Umbilical cord (tissue), 2 donors: ENCODE measurements at places on chromosomes 12 and 14.

GRCh38 chr12:10558301-10558700, 52.6 kb downstream of the EIF2S3B start:
- DNase-seq = no peak

DNA sequence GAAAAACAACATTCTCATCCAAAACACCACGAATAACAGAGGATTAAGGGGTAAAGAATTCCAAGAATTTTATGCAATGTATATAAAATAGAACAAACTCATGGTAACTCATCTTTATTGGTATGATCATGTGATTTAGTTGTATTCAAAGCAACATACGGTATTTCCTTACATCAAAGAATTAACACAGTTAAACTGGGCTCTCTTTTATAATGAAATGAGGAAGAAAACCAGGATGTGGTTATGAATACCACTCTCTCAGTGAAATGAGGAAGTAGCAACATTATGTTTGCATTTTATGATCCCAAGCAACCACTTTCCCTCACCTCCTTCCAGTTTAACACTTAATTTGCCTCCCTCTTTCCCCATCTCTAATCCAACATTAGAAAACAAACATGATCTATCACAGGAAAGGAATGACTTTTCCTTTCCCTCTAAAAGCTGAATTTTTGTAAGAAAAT, 22.9 kb downstream of the SPTLC2 start:
- peak; percentile 35 for DNase-seq

- no peak for DNase-seq
Measured at GRCh38 chr14:54698501-54698900, 131.6 kb downstream of the SAMD4A start.

DNA sequence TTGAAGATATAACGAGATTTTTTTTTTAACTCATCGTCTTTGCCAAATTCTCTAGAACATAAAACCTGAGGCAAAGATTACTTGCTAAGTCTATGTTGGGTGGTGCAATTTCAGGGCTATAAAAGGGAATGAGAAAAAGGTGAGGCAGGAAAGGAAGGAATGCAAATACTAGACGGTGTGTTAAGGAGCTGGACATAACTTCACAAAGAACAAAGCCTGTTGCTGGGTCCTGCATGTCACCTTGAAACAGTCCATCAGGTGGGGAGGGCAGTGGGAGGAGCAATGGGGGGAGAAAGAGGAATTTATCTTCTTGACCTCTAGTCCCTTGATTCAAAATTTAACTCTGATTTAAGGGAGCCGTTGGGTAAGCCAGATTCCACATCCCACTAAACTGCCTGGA, 16.1 kb upstream of the DUSP6 start:
- DNase-seq = no peak

DNA sequence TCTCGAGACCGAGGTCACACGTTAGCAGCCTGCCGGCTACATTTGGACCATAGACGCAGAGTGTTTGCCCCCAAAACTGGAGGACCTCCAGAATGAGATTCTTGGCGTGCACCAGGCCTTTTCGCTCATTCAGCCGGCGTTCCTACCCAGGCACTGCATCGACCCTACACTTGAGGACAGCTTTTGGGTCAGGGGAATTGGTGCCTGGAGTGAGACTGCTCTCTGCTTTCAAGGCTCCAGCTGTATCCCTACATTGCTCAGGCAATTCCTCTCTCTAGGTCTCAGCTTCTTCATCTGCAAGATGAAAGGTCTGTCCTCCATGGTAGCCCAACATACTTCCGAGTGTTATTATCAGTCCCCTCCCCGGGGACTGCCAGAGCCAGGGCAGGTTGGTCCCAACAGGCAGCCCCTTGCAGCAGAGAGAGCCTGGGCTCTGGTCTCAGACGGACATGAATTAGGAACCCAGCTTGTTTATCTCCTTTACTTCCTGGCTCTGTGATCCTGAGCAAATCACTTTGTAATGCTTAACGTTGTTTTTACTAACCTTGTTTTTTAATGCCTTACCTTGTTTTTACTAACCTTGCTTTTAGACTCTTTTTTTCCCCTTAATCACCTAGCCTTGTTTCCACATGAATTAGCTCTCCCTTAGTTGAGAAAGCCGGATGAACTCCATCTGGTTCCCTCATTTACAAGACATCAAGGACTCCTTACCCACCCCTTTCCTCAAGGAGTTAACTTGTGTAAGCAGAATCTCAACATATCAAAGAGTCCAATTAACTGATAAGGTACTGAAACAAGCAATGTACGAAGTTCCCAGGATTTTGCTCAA, 892 bp downstream of the TCHP start:
- DNase-seq = no peak

GRCh38 chr12:110564471-110564991, 18.6 kb downstream of the PPTC7 start:
- DNase-seq = no peak

- DNase-seq = no peak
Measured at GRCh38 chr14:94925416-94926173, 155.7 kb upstream of the GSC start.

DNA sequence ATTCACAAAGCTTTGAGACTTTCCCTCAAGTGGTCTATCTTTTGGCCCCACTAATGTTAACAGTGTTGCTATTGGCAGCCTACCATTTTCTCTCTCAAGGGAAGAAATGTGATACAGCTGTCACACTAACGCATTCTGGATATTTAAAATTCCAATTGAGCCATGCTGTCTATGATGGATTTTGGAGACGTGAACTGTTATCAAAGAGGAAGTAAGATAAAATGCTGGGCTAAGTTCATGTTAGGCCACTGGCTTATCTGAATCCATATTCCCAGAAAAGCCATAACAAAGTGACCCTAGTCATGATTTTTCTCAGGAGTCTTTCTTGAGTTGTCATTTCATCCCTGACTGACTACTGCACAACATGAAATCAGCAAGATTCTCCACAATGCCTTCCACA, 200.2 kb downstream of the PHLDA1 start:
- peak; percentile 25 for DNase-seq

DNA sequence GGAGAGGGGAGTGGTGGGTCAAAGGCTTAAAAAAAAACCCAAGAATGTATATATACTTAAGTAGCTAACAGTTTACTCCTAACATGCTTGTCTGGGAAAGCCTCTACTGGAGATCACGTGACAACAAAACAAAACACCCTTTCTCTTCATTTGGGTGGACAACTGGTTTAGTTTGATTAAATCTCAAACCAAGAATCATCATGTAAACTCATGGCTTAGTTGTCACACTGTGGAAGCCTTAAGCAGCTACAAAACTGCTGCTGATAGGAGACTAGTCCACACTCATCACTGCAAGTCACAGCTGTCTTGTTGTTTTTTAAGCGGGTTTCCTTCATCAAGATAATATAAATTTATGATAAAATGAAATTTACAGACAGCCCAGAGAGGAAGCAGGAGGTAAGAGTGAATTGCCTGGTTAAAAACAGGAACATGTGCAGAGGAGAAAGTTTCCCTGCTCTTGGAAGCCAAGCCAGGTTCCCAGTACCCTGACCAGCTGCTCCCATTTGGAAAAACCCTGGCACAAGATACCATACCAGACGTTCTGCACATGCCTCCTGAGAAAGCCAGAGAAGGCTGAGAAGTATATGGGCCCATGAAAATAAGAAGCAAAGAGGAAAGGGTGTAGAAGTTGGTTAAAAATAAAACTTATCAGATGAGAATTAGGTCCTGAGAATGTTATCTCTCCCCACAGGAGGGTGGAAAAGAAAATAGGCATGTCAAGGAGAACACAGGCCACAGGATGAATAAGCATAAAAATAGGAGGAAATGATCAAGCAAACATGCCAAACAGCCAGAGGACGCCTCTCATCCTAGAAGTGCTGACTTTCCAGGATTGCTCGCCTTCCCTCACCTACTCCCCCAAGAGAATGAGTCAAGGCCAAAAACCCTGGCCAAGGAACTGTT, 34.0 kb downstream of the EGLN3 start:
- DNase-seq = peak; percentile 32

DNA sequence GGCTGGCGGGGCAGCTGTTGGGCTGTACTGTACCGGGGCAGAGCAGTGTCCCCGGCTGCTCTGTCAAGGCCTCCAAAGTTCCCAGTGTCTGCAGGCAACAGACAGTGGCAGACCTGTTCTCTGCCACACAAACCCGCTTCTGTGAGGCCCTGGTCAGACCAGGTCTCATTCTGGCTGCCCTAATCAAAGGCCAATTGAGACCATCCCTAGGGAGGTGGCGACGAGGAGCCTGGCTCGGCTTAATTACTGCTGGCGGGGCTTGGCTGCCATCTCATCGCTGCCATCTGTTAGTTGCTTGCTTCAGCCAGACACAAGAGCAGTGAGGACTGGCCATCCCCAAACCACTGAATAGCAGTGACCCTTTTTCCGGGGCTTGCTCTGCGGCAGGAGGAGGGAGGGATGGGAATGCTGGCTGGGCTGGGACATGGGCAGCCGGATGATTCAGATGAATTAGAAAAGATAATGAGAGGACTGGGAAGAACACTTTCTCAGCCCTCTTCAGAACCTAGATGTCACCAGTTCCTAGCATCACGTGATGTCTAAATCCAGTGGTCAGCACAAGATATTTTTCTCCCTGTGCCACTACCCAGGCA, 24.5 kb downstream of the ERG28 start:
- DNase-seq = peak; percentile 44

GRCh38 chr14:41986700-41987099, 380.0 kb downstream of the LRFN5 start:
- DNase-seq = no peak

DNA sequence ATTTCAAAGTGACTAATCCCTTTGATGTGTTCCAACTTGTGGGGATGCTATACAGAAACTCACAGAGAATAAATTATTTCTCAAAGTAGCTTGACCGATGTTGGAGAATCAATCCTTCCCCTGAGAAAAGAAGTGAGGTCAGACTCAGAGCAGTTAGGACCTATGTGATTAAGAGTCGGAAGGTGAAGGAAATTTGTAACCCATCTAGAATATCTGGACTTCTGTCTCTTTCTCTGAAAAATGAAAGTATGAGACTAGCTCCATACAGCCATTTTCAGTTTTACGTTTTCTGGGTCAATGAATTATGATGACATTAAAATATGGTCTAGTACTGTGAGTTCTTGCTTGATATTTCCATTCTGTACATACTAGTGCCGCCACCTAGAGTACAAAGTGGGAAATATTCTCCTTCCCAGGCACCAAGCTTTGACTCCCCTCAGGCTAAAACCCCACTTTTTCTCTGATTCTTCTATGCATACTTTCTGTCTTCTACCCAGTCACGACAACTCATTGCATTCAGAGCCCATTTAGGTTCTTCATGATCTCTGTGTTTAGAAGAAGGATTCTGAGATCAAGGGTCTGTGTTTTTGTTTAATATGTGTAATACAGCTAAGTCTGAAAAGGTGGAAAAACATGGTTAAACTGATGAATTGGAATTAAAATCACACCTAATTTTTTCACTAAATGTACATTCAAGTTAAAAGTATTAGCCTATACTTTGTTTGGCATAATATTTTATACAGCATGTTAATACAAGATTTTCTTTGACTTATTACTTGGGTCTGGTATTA, 6.9 kb upstream of the NTS start:
- peak; percentile 73 for DNase-seq

GRCh38 chr12:24705216-24705615, 243.7 kb downstream of the BCAT1 start:
- DNase-seq = no peak

GRCh38 chr12:112124918-112125249, 476 bp upstream of the TRAFD1 start:
- DNase-seq = no peak

GRCh38 chr12:117847371-117847770, 121.4 kb downstream of the KSR2 start:
- no peak for DNase-seq

DNA sequence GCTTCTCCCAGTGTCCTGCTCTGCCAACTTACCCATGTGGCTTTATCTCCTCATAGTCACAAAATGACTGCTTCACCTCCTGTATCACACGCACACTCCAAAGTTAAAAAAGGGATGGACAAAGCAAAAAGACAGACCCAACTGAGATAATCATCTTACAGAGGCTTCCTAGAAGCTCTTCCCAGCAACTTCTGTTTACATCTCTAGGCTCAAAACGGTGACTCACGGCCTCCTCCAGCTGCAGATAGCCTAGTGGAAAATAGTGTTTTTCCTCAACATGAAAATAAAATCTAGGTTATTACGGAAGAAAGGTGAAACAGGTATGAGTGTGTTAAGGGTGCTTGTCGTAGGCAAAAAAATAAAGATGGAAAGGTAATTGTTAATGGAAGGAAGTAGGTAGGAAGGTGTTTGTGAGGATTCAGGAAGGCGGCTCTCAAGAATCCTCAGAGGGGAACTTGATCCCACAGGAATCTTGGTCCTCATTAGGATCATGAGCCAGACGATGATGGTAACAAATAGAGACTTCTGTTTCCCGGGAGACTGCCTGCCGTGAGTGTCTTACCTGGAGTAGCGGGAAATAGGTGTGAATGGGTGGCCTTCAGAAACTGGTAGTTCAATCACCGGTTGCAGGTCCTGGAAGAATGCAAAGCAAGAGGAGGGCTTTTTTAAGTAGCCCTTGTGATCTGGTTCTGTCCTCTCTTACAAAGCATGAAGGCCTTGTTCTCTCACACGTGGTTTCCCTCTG, 487.5 kb upstream of the TMEM132C start:
- no peak for DNase-seq

DNA sequence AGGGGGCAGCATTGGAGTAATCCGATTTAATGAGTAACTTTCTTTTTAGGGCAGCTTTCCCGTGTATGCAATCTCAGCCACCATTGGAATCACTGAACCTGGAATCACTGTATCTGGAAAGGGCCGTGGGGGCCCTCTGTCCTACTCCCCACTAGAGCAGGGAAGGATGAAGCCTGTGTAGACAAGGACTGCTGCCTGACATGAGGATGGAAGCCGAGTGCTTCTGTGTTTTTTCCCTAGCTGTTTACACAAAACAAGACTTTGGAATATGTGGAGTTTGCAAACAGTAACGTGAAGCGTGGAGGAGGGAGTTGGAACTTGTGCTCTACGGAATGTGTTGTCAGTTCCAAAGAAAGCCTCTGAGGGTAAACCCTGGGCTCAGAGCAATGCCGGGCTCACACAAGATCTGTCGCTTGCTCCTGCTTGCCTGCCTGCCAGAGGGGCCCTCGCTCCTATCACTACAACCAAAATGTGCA, 32.4 kb upstream of the HDAC7 start:
- DNase-seq = peak; percentile 81

- DNase-seq = no peak
Measured at GRCh38 chr12:13538136-13538535, 341.6 kb downstream of the EMP1 start.

GRCh38 chr14:92780444-92781232, 13.5 kb upstream of the GOLGA5 start:
- no peak for DNase-seq
